ENCODE measurements at places on chromosomes 1 and 21.

GRCh38 chr1:181806746-181807145 is 254.8 kb downstream of the ZNF648 start:
- no peak for DNase-seq

DNA sequence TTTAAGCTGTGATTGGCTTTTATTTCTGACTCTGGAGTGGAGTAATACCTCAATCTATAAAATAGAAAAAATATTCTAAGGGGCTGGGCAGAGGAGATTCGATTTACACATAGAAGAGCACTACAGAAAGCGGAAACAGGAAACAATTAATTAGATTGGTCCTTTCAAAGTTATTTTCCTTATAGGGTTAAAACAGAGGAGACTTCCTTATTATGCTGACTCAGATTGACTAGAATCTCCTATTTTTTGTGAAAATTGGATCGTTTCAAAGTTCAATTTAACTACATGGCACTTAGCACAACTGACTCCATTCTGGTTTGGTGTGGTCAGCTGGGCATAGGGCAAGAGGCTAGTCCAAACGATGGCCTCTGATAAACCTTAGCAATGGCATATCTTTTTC is 48.3 kb upstream of the NCAM2 start:
- DNase-seq: no peak

DNA sequence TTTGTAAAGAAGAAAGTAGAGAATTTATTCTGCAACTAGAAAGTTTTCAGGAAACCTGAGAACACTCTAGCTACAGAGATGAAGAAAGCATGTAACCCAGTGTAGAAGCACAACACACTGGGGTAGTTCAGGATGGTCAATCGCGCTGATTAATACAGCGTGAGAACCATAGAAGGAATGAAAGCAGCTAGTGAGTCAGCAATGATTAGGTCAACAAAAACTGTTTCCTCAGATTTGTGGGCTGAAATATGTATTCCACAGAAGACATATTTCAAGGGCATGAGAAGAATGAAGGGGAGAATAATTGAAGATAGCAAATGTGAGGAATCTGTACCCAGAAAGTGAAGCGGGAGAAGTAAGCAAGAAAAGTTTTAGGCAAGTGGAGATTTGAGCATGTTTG is 97.8 kb upstream of the ADGRL2 start:
- DNase-seq: peak; percentile 94

GRCh38 chr21:46651121-46651520 is 15.6 kb downstream of the PRMT2 start:
- no peak for DNase-seq

DNA sequence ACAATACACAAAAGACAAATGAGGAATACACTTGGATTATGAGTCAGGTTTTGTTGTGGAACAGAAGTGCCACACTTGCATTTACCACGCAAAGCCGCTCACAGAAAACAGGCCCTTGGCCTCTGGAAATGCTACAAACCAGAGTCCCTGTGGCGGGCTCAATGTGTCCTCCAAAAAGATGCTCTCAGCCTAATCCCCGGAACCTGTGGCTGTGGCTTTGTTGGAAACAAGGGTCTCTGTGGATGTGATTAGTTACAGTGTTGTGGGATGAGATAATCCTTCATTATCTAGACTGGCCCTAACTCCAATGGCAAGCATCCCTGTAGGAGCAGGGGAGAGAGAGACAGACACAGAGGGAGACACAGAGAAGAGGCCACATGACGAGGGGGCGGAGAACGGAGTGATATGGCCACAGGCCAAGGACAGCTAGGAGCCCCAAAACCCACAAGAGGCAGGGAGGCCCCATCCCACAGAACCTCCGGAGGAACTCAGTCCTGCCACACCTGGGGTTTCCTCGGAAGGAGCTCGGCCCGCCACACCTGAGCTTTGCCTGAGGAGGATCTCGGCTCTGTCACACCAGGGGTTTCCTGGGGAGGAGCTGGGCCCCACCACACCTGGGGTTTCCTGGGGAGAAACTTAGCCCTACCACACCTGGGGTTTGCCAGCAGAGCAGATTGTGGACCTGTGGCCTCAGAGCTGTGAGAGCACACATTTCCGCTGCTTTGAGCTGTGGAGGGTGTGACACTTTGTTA is 55.4 kb downstream of the NPHP4 start:
- no peak for DNase-seq

DNA sequence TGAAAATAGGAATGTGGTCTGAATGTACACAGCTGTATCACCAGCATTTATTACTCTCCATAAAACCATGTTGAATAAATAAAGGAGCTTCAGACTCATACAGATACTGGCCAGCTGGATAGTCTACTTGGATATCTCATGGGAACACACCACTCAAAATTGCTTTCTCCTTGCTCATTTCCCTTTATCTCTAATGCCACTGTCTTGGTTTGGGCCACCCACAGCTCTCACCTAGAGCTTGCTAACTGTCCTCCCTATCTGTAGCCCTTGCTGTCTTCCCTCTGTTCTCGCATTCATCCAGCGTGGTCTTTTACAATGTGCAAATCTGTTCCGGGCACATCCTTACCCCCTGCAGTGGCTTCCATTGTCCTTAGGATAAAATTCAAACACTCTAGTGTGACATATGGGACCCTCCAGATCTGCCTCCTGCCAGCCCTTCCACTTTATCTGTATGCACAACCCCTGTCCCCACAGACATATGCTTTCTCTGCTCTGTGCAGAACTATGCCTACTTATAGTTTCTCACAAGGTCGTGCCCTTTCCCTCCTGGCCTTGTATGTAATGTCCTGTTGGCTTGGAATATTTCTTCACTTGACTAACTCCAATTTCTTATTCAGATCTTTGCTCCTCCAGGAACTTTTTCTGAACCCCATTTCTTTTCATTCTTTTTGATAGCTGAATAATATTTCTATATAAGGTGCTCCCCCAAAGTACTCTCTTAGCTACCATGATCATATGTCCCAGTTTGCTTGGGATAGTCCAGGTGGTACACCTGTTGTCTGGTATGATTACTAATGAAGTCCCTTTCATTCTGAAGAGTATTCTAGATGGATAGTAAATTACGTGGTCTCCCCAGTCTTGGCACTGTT is 2.9 kb downstream of the FLVCR1 start:
- DNase-seq: peak; percentile 33

- no peak for DNase-seq
Observed at GRCh38 chr1:91014475-91014874, 7.4 kb downstream of the ZNF644 start.

- no peak for DNase-seq
Observed at GRCh38 chr1:76866566-76866965, 714 bp upstream of the ST6GALNAC5 start.

DNA sequence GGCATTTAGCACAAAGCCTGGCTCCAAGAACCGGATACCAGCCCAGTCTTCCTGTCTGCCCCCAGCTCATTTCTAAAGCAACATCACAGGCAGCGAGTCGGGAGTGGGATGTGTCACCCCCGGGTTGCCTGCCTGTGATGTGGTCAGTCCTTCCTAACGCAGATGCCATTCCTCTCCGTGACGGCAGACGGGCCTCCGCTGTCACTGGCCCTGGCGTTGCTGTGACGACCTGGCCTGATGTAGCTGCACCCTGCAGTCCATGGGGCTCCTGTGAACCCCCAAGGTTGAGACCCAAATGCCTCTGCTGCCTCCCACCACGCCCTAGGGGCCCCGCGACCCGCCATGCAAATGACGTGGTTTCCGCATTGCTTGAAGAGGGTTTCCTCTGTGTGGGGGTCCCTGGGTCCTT is 12.3 kb downstream of the TNFRSF1B start:
- DNase-seq: peak; percentile 70

- no peak for DNase-seq
Observed at GRCh38 chr1:44288883-44289282, 66.2 kb downstream of the ERI3 start.

DNA sequence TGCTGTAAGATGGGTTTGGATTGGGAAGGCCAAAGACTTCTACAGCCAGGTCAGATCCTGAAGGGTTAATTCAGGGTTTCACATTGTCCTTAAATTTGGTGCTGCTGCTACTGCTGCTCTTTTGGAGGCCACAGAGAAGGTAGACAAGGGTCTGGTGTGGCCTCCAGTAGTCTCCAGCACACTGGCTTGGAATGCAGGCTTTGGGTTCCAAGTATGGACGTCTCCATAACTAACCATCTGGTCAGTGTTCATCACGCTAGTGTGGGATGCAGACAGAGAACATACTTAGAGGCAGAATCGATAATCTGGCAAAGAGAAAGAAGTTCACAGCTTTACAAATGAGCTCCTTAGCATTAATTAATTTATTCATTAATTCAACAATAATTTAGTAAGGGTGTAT is 154.1 kb downstream of the ZBTB18 start:
- no peak for DNase-seq

- no peak for DNase-seq
Observed at GRCh38 chr1:184832517-184832916, 77.9 kb upstream of the EDEM3 start.

GRCh38 chr1:9448132-9449109 is 90.8 kb upstream of the SLC25A33 start:
- DNase-seq: no peak

All from EL (cell line).